ENCODE measurements at places on chromosomes 11 and 22.

DNA sequence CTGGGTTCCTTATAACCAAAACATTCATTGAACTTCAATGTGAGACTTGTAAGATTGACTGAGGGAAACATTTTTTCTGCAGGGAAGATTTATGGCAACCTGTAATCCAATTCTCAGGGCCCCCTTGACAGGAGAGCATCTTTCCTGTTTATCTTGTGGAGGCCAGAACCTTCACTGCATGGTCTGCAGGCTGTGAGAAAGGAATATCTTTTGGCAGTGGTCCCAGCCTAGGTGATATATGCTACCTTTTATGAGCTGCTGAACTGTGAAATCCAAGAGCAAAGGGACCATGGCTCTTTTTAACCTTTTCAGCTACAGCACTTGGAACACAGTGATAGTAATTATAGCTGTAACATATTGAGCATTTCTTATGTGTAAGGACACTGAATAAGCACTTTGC lies 590.2 kb upstream of the B3GAT1 start:
- no peak for DNase-seq

DNA sequence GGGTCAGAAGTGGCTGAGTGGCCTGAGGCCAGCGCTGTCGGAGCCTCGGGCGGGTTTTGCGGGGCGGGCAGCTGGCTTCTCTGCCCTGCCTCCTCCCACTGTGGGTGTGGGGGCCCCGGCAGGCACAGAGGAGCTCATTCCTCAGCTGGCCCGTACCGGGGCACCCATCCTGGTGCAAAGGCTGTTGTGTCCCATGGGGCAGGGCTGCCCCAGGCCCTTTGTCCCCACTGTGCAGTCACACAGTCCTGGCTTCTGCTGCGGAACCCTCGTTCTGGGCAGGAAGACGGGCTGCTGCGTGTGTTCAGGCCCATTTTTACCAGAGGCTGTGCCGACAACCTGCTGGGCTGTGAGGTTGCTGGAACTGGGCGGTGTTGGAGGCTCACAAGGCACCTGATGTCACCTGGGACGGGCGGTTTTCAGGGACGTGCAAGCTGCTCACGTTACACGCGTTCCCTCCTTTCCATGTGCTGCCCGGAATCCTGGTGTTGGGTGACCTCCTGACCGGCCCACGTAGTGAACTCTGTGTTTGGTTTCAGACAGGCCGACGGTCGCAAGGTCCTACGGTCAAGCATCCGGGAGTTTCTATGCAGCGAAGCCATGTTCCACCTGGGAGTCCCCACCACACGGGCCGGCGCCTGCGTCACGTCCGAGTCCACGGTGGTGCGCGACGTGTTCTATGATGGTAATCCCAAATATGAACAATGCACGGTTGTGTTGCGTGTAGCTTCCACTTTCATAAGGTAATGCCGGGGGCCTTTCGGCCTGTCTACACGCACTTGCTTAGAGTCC lies 5.2 kb downstream of the SELENOO start:
- no peak for DNase-seq

DNA sequence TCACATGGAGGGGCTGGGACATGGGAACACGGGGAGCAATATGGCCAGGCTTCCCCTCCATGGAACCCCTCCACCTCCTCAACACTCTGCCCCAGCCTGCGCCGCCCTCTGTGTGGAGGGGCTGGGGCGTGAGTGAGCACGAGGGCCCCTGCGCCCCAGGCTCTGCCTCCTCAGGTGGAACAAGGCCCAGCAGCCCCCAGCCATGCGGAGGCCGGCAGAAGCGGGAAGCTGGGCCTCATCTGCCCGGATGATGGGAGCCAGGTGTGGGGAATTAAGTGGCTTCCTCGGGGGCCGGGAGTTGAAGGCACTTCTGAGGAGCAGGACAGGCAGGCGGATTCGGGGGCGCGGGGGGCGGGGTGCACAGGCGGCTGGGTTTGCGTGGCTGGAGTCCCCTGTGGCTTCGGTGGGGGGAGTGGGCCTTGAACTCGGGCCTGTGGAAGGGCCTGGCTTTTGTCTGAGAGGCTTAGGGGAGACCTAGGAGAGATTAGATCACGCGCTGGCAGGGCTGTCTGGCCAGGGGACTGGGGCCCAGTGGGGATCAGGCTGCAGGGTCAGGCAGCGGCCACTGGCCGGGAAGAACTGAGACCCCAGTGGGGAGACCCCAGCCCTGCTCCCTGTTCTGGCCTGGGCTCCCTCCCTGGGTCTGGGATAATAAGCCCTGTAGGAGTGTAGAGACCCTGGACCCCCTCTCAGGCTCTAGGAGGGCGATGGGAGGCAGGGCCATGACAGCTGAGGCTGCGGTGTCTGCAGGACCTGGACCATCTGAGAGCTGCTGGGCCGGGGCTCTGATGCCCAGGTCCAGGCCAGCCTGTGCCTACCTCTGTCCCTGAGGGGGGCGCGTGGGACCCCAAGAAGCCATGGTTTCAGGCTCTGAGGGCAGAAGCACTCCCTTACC lies 13.3 kb downstream of the PRR33 start:
- DNase-seq = no peak

GRCh38 chr11:113531083-113531482 lies 55.9 kb upstream of the DRD2 start:
- DNase-seq = no peak

- DNase-seq = no peak
These were observed 39.8 kb upstream of the TLCD5 start for GRCh38 chr11:120285256-120285655.

- DNase-seq = no peak
These were observed 214.2 kb downstream of the LARGE1 start for GRCh38 chr22:33706100-33706499.

DNA sequence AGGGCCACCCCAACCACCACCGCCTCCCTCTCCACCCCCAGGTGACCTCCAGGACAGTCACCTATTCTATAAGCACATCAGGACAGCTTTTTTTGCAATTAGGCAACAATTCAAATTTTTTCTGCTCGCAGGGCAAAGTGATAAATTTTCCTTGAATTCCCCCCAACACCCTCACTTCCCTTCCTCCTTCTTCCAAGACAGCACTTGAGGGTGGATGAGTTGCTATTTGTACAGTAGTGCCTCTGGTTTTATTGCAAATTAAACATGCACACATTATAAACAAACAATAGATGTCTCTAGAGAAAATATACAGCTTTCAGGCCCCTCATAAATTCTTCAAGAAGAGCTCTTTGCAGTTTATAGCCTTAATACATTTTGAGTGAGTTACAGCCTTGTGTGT lies 80.9 kb upstream of the USP47 start:
- no peak for DNase-seq

DNA sequence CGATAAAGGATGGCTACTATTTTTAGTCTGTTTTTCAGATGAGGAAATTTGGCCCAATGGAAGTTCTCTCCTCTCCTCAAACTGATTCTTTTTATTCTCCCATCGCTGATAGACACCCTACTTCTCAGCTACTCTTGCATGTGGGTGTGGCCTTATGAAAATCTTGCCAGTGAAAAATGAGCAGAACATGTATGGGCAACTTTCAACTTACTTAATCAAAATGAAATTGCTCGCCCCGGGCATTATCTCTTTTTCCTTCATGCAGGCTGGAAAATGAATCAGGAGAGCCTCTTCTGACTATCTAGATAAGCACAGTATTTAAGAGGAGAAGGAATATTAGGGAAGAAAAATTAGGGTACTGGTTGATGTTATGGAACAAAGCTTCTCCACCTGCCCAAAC lies 2354.7 kb upstream of the RAG2 start:
- DNase-seq = no peak

Measured in central memory CD4-positive, alpha-beta T cell (primary cell).